Hippocampal formation (tissue), 2 donors: ENCODE measurements at places on chromosomes 3 and 15.

DNA sequence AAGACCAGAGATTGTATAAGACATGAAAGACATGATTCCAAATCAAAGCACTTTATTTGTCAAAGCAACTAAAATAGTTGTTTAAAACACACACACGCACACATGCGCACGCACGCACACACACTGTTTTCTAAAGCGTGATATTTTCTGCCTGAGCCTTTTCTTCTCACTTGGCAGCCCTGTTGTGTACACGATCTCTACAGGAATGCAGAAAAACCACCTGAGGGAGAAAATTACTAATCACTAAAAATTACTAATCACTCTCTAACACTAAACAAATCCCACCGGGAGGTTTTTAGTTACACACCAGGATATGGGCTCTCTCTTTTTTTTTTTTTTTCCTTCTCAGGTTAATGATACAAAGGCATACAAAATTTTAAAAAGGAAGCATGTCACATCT is 160.1 kb upstream of the ATP11B start:
- no peak for DNase-seq

GRCh38 chr15:98390946-98391530 is 257.3 kb upstream of the IGF1R start:
- no peak for DNase-seq

- no peak for DNase-seq
These were observed 375.1 kb downstream of the PTPRG start for GRCh38 chr3:61936344-61936937.

- no peak for DNase-seq
These were observed 168.1 kb upstream of the CD96 start for GRCh38 chr3:111373861-111374260.

GRCh38 chr3:31503456-31503855 is 29.3 kb upstream of the STT3B start:
- no peak for DNase-seq
